ENCODE measurements at places on chromosomes 1 and 21. TPM values are rescaled to one million over a fixed set of nuclear protein-coding genes. Genes with fewer than 3 reads are reported as not detected.

LGALS8 gene
- 103 TPM for total RNA-seq

CFHR4 gene
- total RNA-seq: not detected

DNA sequence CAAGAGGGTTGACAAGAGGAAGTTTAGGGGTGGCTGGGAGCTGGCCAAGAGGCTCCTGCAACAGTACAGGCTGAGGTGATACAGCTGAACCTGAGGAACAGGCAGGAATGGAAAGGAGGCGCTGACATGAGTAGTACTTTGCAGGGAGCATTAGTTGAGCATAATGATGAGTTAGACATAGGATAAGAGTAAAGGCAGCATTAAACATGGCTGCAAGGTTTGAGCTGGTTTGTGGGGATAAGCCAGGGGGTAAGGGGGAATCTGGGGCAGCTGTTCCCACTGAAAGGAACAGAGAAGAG lies 20.6 kb downstream of the SLC30A10 start:
- no peak for DNase-seq

CTSE gene
- not detected for total RNA-seq

DNA sequence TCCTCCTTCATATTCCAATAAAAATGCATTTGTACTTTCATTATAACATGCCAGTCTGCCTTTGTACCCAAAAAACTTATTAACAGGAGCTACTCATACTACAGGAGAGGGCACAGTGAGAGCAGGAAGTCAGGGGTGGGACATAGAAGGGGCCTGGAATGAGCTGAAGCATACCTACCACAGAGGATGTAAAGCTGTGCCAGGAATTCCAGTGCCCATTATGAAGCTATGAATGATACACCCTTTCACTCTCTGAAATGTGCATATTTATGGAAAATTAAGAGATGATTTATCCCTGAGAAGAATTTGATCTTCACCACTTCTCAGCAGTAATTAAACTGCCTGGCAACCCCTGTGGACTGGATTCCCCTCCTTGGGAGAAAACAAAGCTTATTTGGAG lies 65.8 kb downstream of the ATP5PO start:
- DNase-seq: no peak

DNA sequence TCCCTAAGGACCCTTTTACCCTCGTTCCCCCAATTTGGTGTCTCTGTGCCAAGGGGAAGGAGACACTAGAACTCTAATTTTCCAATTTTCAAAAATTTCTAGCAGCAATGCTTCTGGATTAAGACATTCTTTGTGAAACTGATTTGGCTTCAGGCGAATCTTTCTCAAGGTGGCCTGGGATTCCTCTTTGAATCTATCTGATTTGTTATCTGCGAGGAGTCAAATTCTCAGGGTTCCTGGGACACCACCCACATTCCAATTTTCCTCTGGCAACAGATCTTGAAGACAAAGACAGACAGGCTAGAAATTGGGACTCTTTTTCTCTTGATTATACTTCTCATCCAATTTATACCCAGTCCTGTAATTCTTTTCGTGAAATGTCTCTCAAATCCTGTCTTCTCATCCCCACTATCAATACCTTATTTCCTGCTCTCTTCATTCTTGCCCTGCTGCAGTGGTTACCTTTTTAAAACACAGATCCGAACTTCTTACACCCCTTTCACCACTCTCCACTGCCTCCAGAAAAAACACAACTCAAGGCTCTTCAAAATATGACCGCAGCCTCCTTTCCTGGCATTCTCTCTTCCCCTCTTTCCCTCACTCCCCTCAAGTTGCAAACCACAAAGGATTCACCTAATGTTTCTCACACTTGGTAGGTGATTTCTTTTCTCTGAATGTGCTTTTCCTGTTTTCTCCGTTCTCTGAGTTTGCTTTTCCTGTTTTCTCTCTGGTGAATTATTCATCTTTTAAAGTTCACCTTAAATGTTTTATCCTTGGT lies 2.7 kb upstream of the MPZL1 start:
- DNase-seq: no peak

NCAM2 gene
- 2.3 TPM for total RNA-seq

DNA sequence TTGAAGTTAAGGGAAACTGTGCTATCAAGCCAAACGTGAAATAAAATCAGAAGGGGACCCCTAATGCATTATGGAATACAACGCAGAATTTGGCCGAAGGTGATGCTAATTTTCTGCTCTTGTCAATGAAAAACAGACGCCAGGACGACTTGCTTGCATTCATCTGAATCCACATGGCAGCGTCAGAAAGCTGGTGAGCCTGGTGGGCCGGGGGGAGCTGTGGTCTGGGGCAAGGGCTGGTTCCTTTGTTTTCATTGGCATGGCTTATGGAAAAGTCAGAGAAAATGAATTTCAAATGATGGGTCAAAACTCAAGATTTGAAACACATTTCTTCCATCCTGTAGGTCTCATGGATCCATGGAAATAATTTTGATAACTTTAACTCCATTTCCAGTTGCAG lies 86.4 kb upstream of the RUNX1 start:
- DNase-seq: no peak

GPR37L1 gene
- 0.07 TPM for total RNA-seq

- peak; percentile 50 for DNase-seq
Observed at GRCh38 chr1:31564606-31564989, 11.7 kb upstream of the TINAGL1 start.

DNA sequence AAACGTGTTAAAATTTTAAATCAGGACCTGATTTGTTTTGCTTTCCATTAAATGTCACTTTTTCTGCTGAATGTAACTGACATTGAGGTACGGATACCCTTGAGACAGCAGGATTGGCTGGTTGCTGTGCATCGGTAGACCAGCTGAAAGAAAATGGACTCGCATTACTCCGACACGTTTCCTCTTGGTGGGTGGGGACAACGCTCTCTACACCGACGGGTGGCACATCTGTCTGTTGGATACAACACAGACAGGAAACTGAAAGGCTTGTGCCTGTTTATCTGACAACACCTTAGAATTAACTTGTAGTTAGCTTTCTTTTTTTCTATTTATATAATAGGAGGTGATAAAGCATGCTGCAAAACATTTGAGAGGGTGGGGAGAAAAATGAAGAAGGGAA lies 19.4 kb downstream of the PRPF38A start:
- DNase-seq: no peak

DNA sequence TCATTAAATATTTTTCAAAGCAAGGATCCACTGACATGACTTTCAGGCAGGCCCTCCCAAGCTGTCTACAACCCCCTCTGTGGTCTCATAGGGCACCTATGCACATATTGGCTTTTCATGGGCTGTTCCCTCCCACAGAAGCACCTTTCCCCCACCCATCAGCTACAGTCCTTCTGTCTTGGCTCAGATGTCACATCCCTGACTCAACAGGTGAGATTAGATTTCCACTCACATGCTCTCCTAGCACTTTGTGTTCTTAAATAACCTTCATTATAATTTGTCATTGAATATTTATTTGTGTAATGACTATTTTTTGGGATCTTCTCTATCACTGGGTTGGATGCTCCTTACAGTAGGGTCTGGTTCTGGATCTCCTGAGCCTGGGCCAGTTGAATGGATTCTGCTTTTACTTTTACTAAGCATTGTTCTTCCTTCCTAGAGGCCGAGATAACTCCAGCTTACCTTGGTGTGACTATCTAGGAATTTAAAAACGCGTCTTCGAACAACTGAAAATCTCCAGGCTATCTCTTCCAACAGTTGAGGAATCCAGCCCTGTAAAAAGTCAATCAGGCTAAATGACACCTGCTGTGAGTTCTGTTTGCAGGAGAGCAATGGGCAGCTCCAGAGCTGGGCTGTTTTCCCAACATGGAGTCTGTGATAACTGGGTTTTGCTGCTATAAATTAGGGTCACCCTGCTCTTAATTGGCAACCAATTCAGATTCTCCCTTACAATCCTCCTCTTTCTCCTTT lies 16.2 kb downstream of the ROR1 start:
- no peak for DNase-seq

GPR25 gene
- total RNA-seq: not detected

Measured in right atrium auricular region (tissue), 2 donors.